DMS79 treated with DMSO at 0.1 percent for 48 hours (cell line): ENCODE measurements at places on chromosomes 3 and 15.

DNA sequence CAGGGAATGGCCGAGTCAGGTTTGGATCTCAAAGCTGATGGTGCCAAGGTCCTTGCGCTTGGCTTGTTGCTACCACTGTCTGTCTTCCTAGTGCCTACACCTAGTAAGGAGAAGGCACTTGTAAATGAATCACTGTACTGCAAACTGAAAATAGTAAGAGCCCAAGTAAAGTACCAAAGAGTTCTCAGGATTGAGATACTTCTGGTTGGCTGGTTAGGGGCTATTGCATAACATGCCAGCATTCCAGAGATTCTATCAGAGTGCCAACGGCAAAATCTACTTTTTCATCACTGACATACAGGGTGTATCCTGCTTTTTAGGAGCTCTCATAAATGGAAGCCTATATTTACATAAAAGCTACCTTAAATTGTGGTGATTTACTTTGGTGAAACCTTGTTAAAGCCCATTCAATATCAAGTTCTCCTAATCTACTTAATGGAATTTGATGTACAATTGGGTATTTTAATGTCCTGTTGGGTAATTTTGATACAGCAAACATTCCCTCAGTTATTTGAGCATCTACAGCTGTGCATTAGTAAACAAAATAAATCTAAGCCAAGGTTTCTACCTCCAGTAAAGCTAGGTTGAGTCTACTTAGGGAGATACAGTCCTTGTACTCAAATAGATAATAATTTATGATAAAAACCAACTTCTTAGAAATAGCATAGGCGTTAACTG, 30.7 kb upstream of the CHD2 start:
- no peak for DNase-seq

GRCh38 chr3:10248984-10249748, 907 bp downstream of the TATDN2 start:
- peak; percentile 6 for DNase-seq

DNA sequence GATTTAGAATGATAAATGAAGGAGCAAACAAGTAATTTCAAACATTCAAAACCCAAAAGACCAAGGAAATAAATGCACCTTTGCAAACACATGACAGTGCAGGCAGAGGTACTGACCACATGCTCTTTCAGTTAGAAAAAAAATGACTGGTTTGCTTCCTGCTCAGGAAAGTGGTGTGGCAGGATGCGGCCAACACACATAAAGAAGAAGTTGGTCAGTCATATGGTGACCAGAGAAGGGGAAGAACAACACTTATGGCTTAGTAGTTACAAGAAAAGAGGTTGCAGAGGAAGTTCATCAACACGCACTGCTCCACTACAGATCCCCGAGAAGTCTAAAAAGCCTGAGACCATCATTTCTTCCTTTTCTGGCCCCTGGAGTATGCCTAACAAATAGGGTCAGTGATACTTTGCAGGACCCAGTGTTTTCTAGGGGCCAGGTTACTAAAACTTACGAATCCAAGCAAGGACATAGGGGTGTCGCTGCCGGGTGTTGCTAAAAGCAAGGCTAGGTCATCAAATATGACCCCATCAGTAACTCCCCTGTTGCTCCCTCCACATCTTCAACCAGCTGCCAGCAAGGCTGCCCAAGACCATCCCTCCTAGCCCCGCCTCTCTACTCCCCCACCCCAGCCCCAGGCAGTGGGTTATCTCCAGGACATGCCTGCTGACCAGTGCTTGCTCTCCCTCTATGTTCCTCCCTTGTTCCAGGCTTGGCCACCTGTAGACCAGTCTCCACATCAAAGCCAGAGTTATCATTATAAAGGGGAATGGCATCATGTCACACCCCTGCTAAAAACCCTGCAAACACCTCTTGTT, 11.2 kb downstream of the ATP8B4 start:
- no peak for DNase-seq

- DNase-seq, result no peak
These were observed 54.6 kb upstream of the PIAS1 start for GRCh38 chr15:67999320-68000100.

DNA sequence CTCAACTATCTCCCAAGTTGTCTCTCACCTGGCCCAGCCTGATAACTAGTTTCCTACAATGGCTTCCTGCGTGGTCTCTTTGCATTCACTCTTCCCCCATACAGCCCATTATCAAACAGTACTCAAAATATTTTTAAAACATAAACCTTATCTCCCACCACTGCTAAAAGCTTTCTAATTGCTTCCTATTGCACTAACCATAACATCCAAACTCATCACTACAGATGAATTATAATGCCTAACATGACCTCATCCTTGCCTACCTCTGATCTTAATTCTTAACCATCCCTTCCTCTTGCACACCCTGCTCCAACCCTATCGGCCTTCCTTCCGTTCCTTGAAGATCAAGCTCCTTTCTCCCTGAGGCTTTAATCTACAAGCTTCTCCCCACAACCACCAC, 17.0 kb downstream of the ACAP2 start:
- DNase-seq, result no peak

DNA sequence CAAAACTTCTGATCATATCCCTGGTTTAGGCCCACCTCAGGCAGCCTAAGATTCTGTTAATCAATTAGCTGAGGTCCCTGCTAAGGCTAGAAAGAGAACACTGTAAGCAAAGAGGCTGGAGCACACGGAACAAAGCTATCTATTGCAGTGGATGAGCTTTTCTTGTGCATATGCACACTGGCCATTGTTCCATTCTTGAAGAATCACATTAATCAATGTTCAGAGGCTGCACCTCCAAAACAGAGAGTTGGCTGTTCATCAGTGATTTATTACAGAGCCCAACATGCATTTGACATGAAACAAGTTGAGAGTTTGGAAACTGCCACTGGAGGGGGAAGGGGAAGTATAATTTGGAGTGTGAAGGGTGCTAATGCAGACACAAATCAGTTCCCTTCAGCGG, 873.0 kb downstream of the ROBO1 start:
- no peak for DNase-seq

DNA sequence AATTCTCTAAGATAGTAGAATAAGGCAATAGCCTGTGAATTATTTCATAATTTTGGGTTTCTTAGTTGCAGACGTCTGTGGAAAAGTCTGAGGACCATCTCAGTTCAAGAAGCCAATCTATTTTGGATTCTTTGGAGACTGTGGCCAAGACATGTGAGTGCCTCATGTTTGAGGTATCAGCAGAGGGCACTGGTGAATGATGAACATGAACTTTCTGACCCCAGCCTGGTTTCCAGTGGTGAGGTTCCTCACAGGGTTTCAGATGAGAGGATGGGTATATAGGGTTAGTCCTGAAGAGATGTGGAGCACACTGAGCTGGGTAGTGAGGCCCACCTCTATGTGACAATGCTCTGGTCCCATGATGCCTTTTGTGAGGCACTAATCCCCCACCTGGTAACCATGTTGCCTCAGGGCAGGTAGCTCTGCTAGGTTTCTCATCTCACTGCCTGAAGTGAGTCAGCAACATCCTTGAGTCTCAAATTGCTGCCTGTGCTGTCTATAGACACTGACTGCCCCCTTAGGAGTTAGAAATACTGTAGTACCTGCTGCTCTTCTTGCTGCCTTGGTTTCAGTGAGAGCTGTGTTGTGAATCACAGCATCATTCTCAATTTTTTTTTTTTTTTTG, 32.3 kb downstream of the C3orf62 start:
- DNase-seq, result no peak

GRCh38 chr3:106619-107018, 89.9 kb upstream of the CHL1 start:
- DNase-seq, result no peak

DNA sequence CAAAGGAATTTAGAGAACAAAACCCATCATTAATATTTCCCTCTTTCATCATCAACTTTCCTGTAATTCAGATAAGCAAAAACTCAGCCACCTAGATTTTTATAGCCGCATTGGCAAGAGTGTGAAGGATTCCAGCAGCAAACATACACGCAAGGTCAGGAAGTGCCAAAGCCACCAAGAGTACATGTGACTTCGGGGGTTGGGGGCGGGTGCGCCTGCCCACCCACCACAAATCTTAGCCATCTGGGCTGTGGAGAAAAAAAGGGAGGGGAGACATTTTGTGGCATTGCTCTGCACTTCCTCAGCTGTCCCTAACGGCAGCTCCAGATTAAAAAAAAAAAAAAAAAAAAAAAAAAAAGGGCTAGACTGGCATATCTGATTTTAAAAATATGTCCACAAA, 148.4 kb downstream of the TNIK start:
- no peak for DNase-seq

DNA sequence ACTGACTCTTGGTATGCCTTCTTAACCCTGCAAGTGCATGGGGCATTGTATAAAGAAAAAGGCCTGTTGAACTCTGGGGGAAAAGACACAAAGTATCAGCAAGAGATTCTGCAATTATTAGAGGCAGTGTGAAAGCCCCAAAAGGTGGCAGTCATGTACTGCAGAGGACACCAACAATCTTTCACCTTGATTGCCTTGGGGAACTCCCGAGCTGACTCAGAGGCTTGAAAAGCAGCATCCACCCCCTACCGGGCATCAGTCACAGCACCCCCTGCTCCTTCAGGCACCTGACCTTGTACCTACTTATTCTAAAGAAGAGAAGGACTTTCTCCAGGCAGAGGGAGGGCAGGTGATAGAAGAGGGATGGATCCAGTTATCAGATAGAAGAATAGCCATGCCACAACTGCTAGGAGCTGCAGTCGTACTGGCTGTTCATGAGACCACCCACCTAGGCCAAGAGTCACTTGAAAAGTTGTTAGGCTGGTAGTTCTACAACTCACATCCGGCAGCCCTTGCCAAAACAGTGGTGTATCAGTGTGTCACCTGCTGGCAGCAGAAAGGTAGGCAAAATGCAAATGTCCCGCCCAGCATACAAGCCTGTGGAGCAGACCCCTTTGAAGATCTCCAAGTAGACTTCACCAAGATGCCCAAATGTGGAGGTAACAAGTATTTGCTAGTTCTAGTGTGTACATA, 241.6 kb upstream of the CNTN6 start:
- no peak for DNase-seq

- no peak for DNase-seq
These were observed 22.4 kb upstream of the SEMA4B start for GRCh38 chr15:90178468-90179435.

- no peak for DNase-seq
These were observed 6.4 kb downstream of the GOLGA6L2 start for GRCh38 chr15:23440596-23440995.

GRCh38 chr3:136042608-136043221, 77.2 kb downstream of the PPP2R3A start:
- peak; percentile 44 for DNase-seq

GRCh38 chr3:16864610-16865313, 20.0 kb upstream of the PLCL2 start:
- DNase-seq, result no peak

DNA sequence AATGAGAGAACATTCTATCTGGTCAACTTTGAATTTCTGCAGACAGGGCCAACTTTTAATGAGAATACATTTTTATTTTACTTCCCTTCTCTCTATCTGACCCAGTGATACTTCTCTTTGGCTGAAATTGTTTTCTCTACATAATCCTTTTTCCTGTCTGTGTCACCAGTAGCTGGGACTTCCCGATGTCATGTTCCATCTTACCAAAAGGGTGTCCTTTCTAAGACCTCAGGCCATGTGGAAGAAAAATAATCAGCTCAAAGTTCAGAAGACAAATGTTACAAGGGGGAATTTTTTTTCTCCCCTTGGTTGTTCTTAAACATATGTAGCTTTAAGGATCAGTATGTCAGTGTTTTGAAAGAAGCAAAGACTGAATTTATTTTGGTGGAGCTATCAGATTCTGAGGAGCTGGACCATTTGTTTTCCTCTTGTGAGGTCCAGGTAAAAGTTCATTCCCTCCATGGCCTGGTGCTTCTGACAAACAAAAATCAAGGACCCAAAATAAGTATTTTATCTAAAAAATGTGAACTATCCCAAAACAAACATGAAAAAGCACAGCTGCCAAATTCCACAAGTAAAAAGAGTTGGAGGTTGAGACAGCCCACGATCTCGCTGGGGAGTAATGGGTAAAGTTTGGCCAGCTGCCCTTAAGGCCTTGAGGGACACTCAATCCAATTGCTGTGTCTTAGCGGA, 859.4 kb upstream of the NR2F2 start:
- DNase-seq, result no peak

GRCh38 chr15:61118885-61119284, 110.2 kb downstream of the RORA start:
- no peak for DNase-seq

DNA sequence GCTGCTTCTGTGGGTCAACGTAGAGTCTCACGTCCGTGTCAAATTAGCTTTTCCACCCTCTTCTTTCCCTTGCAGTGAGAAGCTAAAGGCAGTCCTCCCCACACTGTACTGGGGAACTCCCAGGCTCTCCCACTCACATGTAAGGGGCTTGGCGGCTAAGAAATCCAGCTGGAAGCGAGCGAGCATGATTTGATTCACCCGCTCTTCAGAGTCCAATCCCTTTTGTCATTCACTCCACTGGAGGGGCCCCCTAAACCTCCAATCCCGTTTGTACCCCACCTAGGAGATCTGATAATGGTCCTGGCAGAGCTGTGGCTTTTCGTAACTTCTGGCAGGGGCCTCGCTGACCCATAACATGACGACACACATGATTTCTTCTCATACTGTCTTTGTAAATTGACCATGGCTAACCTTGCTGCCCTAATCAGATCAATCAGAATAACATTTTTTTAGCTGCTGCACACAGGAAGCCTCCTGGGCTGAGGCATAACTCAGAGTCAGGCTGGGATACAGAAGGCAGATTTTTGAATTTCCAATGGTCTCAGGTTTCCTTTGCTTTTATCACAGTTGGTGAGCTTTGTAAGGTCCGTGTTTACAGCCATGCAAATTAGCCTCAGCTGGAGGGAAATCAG, 235.2 kb downstream of the GREM1 start:
- no peak for DNase-seq

DNA sequence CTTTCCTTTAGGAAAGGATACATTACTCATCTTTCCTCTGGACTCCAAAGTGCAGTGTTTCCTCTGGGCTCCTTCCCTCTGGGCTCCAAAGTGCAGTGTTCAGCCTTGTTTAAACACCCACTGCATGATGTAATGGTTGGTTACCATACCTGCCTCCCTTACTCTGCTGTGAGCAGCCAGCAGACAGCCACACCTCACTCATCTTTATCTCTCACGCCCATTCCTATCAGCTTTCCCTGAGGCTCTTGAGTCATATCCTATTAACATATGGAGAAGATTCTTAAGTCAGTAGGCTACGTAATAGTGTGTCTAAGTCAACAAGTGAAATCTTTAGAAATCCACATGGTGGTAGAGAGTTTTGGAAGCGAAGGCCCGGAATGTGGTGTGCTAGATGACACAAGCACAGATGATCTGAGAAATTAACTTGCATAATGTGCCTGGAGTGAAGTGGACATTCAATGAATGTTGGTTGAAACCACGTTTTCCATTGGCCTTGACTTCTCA, 97.2 kb upstream of the CTNNB1 start:
- no peak for DNase-seq

DNA sequence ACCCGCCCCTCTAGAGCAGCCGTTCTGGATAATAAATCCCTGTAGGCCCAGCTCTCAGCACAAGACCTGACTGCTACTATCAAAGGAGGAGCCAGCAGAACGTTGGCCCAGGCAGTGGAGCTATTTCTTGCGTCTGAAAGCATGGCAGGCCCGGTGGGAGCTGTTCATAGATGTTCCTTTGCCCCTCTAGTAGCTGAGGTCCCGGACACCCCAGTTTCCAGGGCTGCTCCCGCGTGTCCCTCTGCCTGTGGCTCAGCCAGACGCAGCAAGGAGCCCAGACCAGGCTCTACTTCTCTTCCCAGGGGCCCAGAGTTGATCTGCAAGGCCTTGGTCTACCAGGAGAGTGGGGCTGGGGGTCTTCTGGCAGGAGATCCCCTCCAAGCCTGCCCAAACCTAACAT, 76.1 kb downstream of the FAM174B start:
- no peak for DNase-seq

GRCh38 chr3:122094125-122094524, 39.0 kb downstream of the CD86 start:
- no peak for DNase-seq
